ENCODE measurements at places on chromosomes 7 and 10.

GRCh38 chr10:45377321-45377720, 3.3 kb downstream of the ALOX5 start:
- peaks cover 9% of the 10 kb centered on the region for H3K4me1 ChIP-seq
- H3K27ac ChIP-seq, result no peak overlapping the region
- peaks cover 58% of the 10 kb centered on the region for H3K27me3 ChIP-seq
- H3K4me3 ChIP-seq, result no peak overlapping the region
- no peaks in the 10 kb centered on the region for H3K36me3 ChIP-seq

DNA sequence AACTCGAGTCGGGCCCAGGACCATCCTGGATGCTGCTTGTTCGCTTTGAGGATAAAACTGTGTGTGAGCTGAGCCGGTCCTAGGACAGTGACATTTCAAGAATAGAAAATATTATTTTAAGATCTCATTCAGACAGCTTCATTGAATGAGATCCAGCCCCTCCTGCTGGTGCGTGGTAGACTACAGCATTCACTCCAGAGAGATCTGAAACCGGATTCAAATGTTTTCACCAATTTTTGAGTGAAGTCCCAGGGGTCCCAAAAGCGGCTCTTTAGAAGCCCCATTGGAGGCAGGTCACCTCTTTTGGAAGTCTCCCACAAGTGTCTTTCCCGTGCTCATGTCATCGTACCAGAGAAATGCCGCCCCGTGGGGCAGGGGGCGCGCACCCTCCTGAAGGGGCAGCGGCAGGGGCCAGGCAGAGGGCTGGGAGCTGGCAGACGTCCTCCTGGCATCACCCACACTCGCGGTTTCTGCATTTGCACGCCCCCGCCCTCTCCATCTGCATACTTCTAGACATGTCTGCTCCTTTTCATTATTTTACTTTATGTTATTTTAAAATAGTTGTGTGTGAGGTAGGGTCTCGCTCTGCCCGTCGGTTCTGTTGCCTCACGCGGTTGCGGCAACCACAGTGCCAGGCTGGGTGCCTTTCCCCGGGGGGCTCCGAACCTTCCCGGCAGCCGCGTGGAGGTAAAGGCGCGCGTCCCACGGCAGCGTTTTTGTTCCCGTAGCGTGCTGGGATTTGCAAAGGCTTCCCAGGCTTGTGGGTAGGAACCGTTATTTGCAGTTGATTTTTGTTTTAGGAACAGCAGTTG, 52.3 kb upstream of the DPYSL4 start:
- H3K4me3 ChIP-seq, result no peak overlapping the region
- no peaks in the 10 kb centered on the region for H3K27me3 ChIP-seq
- no peaks in the 10 kb centered on the region for H3K4me1 ChIP-seq
- no peak for DNase-seq

- no peaks in the 10 kb centered on the region for H3K36me3 ChIP-seq
- no peaks in the 10 kb centered on the region for H3K27me3 ChIP-seq
- no peak for DNase-seq
- H3K27ac ChIP-seq, result no peak overlapping the region
- no peak overlapping the region for H3K4me3 ChIP-seq
Observed at GRCh38 chr10:29533696-29534285, 101.0 kb downstream of the SVIL start.

DNA sequence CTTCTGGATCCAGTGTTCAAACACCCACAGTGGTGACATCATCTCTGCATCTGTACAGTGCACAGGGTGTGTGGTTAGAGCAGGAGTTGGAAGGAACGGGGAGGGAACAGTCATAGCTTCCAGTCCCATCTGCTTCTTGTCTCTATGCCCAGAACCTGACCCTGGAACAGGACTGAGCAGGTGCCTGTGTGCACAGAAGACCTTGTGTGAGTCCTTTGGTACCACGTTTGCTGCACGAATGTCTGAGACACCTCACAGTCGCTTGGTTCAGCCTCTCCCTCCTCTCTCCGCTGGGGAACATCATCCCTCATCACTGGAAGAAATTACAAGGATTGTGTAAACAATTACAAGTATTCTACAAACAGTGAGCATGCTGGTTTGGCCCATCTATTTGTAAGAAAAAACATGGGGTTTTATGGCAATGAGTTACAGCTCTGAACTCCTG, 243.0 kb upstream of the KLF6 start:
- no peaks in the 10 kb centered on the region for H3K27me3 ChIP-seq
- H3K4me1 ChIP-seq, result no peaks in the 10 kb centered on the region
- DNase-seq, result no peak
- no peak overlapping the region for H3K27ac ChIP-seq

- peaks cover 9% of the 10 kb centered on the region for H3K4me1 ChIP-seq
- no peak overlapping the region for H3K4me3 ChIP-seq
- DNase-seq, result no peak
- H3K27ac ChIP-seq, result no peak overlapping the region
- H3K27me3 ChIP-seq, result no peaks in the 10 kb centered on the region
Observed at GRCh38 chr10:3008518-3009195, 58.7 kb upstream of the PFKP start.

GRCh38 chr10:92222603-92223262, 68.1 kb downstream of the CPEB3 start:
- H3K4me1 ChIP-seq, result peaks cover 12% of the 10 kb centered on the region
- no peak for DNase-seq
- H3K27ac ChIP-seq, result no peak overlapping the region
- H3K27me3 ChIP-seq, result no peaks in the 10 kb centered on the region

- no peak overlapping the region for H3K27ac ChIP-seq
- peaks cover 7% of the 10 kb centered on the region for H3K4me1 ChIP-seq
- no peak overlapping the region for H3K4me3 ChIP-seq
- peaks cover 4% of the 10 kb centered on the region for H3K36me3 ChIP-seq
- no peaks in the 10 kb centered on the region for H3K27me3 ChIP-seq
Observed at GRCh38 chr10:12547301-12547771, 198.0 kb downstream of the CAMK1D start.

- H3K4me3 ChIP-seq, result no peak overlapping the region
- H3K4me1 ChIP-seq, result no peaks in the 10 kb centered on the region
- H3K27me3 ChIP-seq, result no peaks in the 10 kb centered on the region
- no peak for DNase-seq
- no peaks in the 10 kb centered on the region for H3K36me3 ChIP-seq
Observed at GRCh38 chr10:4212111-4212630, 427.2 kb upstream of the KLF6 start.

DNA sequence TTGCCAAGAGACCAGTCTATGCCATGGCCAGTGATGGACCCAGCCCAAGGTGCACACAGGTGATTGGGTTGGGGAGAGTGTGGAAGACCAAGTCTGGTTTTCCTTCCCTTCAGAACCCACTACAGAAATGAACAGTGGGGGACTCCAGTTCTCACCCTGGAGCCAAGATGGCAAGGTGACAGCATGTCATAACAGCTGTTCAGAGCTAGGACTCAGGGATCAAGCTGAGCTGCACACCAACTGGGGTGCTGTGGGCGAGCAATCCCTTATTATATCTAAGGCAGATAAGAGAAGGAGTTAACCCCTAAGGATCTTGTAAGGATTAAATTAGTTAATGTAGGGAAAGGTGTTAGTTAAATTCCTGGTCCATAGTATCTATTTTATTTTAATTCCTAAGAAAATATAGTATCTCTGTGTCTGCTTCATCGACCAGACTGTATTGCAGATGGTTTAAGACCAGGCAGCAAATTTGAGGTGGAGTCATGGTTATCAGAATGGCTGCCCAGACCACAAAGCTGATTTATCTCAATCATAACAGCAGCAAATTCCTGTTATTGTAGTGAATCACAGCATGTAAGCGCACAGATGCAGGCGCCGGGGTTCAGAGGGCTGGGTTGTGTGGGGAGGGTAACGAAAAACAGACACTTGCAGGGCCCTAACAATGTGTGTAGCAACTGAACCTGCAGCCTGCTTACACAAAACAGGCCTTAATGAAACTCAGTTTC, 208.7 kb upstream of the ZNF32 start:
- DNase-seq, result no peak
- no peak overlapping the region for H3K4me3 ChIP-seq
- no peaks in the 10 kb centered on the region for H3K27me3 ChIP-seq
- no peaks in the 10 kb centered on the region for H3K4me1 ChIP-seq
- H3K36me3 ChIP-seq, result no peaks in the 10 kb centered on the region

GRCh38 chr7:4437916-4438315, 244.2 kb upstream of the FOXK1 start:
- H3K36me3 ChIP-seq, result no peaks in the 10 kb centered on the region
- no peaks in the 10 kb centered on the region for H3K4me1 ChIP-seq
- DNase-seq, result no peak
- no peak overlapping the region for H3K4me3 ChIP-seq
- H3K27me3 ChIP-seq, result no peaks in the 10 kb centered on the region

- H3K36me3 ChIP-seq, result peaks cover 11% of the 10 kb centered on the region
- H3K27ac ChIP-seq, result no peak overlapping the region
- no peak overlapping the region for H3K4me3 ChIP-seq
- H3K4me1 ChIP-seq, result no peaks in the 10 kb centered on the region
Observed at GRCh38 chr10:35058134-35058533, 32.0 kb downstream of the CUL2 start.

- H3K4me3 ChIP-seq, result no peak overlapping the region
- DNase-seq, result no peak
- H3K4me1 ChIP-seq, result no peaks in the 10 kb centered on the region
- no peaks in the 10 kb centered on the region for H3K27me3 ChIP-seq
- H3K27ac ChIP-seq, result no peak overlapping the region
- no peaks in the 10 kb centered on the region for H3K36me3 ChIP-seq
Observed at GRCh38 chr10:77163670-77164348, 473.8 kb downstream of the KCNMA1 start.

DNA sequence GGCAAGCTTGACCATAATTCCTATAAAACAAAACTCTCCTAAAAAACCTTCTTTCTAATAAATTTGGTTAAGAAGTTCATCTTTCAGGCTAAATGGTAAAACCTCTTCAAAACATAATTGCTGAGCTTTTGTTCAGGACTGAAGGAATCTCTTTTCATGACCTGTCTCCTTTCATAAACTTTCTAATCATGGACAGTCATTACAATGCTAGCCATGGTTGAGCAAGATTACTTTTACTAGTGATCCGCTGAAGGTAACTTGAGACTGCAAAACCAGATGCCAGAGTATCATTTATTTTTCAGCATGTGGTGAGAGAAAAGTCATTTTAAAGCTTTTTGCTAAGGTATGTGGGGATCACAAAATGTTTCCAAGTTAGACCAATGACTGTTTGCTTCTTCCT, 186.4 kb upstream of the RHOBTB1 start:
- no peak for DNase-seq
- H3K4me1 ChIP-seq, result no peaks in the 10 kb centered on the region
- H3K27ac ChIP-seq, result no peak overlapping the region
- no peak overlapping the region for H3K4me3 ChIP-seq

GRCh38 chr7:91030680-91031380, 233.4 kb upstream of the FZD1 start:
- H3K4me1 ChIP-seq, result peaks cover 21% of the 10 kb centered on the region
- H3K36me3 ChIP-seq, result no peaks in the 10 kb centered on the region
- H3K27ac ChIP-seq, result no peak overlapping the region
- no peak overlapping the region for H3K4me3 ChIP-seq
- DNase-seq, result no peak

DNA sequence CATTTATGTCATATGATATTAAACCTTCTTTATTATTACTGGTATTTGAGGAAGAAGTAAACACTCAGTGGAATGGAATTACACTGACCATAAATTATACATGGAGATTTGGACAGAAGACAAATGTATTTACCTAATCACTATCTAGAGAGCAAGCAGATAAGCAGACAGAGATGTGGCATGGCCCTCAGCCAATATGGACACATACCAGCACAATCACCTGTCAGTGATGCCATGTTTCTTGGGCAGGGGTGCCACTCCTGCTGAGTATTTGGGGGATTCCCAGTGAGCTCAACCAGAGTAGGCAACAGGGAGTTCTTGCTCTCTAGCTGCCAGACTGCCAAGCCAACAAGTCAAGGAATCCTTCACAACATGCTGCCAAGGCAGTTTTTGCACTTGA, 866.3 kb upstream of the LRRN3 start:
- DNase-seq, result no peak
- no peaks in the 10 kb centered on the region for H3K36me3 ChIP-seq
- H3K4me3 ChIP-seq, result no peak overlapping the region
- no peaks in the 10 kb centered on the region for H3K4me1 ChIP-seq
- H3K27me3 ChIP-seq, result no peaks in the 10 kb centered on the region
